Smooth muscle cell of trachea (primary cell): ENCODE measurements at places on chromosomes 7 and 10. TPM values are rescaled to one million over a fixed set of nuclear protein-coding genes. Genes with fewer than 3 reads are reported as not detected.

Gene TMEM176B
- 0.66 TPM in 1 of 2 replicates, not detected in the other for total RNA-seq

Gene FBXL13
- total RNA-seq: 0.99 and 1.5 TPM in 2 replicates

Gene HOXA5
- total RNA-seq: 10.8 and 16.7 TPM in 2 replicates

Gene LBX1
- total RNA-seq: not detected in 2 replicates

Gene FZD1
- total RNA-seq: 29.8 and 33.2 TPM in 2 replicates

Gene ELOVL3
- total RNA-seq: 0.83 TPM in 1 of 2 replicates, not detected in the other

Gene NEBL
- 0.15 and 0.17 TPM in 2 replicates for total RNA-seq

Gene CYP2C18
- total RNA-seq: 0.17 TPM in 1 of 2 replicates, not detected in the other

Gene PRKG1
- total RNA-seq: 46.3 and 50.4 TPM in 2 replicates

Gene ETV1
- 19.2 and 45.4 TPM in 2 replicates for total RNA-seq

Gene BZW2
- total RNA-seq: 67.5 and 136 TPM in 2 replicates

Gene ACSM6
- not detected in 2 replicates for total RNA-seq

Gene COL26A1
- not detected in 2 replicates for total RNA-seq

Gene SPDYE16
- 0.33 and 0.44 TPM in 2 replicates for total RNA-seq

Gene ITGA8
- total RNA-seq: 1.7 and 5.8 TPM in 2 replicates

Gene UPK3BL2
- total RNA-seq: 0.99 and 1.9 TPM in 2 replicates

Gene INSYN2A
- total RNA-seq: 0.73 and 2.6 TPM in 2 replicates

Gene ARHGAP22
- total RNA-seq: 60.2 and 70.8 TPM in 2 replicates

Gene LIPK
- not detected in 2 replicates for total RNA-seq

Gene RTKN2
- 0.33 and 1.3 TPM in 2 replicates for total RNA-seq

Gene AGR2
- total RNA-seq: not detected in 2 replicates

Gene OPN4
- total RNA-seq: not detected in 2 replicates

Gene IDI2
- total RNA-seq: not detected in 2 replicates

Gene HNRNPF
- total RNA-seq: 240 and 242 TPM in 2 replicates

Gene MSMB
- not detected in 2 replicates for total RNA-seq

Gene ZNF736
- total RNA-seq: 9.4 and 12.4 TPM in 2 replicates

Gene CH25H
- 1.2 and 2.0 TPM in 2 replicates for total RNA-seq

Gene OR2A7
- 0.29 and 0.33 TPM in 2 replicates for total RNA-seq

Gene SVIL
- total RNA-seq: 87.1 and 261 TPM in 2 replicates

Gene OGDHL
- 0.17 and 0.29 TPM in 2 replicates for total RNA-seq

Gene STAG3
- 0.66 and 1.6 TPM in 2 replicates for total RNA-seq

Gene DRGX
- not detected in 2 replicates for total RNA-seq

Gene C10orf67
- under 0.01 and 0.44 TPM in 2 replicates for total RNA-seq
